ENCODE measurements at places on chromosomes 6 and 20. TPM values are rescaled to one million over a fixed set of nuclear protein-coding genes. Genes with fewer than 3 reads are reported as not detected.

- no peak for DNase-seq
These were observed 1.0 kb upstream of the HFE start for GRCh38 chr6:26086211-26086610.

DNA sequence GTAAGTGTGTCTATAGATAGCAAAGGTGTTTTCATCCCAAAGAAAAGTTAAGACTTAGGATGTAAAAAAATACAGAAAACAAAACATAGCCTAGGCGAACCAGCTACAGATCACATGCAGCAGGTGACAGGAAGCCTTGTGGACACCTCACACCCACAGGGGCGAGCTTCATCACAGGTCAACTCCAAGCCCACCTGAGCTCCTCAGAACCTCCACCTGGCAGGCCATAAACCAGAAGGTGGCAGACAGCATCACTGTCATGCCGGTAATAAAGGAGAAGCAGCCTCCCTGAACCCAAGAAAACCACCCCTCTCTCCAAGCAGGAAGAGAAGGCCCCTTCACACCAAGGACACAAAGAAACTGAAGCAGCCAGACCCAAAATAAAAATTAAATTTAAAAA lies 1.0 kb downstream of the RALGAPA2 start:
- DNase-seq: peak; percentile 37

GRCh38 chr20:16699293-16699692 lies 30.5 kb upstream of the SNRPB2 start:
- no peak for DNase-seq

DNA sequence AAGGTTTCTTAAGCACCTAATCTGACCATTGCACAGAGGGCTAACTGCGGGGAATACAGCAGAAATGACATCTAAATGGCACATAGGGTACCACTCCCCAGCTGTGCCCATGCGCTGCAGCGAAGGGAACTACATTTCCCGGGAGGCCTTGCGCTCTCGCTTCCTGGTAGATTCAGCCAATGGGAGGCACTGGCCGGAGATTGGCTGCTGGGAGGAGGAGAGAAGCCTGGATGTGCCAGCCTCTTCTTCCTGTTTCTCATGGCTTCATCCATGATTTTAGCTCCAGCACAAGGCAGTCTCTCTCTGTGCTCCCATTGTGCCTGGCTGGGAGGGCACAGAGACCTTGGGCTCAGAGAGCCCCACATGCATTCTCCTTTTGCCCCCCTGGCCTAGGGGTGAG lies 101.7 kb upstream of the FOXA2 start:
- no peak for DNase-seq

DNA sequence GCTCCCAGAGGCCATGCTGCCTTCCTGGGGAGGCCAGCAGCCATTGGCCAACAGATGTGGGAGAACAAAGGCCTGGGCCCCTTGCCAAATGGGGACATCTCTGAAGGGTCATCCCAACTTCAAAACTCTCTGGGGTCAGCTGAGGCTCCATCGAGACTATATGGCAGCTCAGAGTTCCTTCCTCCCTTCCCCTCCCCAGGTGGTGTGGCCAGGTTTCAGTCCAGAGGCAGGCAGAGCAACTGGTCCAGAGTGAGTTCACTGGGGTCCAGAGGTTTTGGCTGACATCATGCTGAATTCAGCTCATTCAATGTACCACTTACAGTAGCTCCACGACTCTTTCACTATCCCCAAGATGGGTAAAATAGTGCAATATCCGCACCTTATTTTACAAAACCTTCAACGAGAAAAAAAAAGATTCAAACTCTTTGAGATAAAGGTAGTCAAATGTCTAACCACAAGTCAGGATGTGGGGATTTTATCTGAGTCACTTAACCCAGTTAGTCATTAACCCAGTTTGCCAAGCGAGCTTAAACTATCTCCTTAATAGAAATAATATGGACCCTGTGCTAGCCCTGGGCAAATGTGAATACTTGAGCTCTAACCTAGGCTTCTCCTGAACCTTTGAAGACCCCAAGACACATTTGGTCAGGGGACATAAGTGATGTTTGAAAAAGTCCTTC lies 108.4 kb upstream of the PLEKHG1 start:
- no peak for DNase-seq

DNA sequence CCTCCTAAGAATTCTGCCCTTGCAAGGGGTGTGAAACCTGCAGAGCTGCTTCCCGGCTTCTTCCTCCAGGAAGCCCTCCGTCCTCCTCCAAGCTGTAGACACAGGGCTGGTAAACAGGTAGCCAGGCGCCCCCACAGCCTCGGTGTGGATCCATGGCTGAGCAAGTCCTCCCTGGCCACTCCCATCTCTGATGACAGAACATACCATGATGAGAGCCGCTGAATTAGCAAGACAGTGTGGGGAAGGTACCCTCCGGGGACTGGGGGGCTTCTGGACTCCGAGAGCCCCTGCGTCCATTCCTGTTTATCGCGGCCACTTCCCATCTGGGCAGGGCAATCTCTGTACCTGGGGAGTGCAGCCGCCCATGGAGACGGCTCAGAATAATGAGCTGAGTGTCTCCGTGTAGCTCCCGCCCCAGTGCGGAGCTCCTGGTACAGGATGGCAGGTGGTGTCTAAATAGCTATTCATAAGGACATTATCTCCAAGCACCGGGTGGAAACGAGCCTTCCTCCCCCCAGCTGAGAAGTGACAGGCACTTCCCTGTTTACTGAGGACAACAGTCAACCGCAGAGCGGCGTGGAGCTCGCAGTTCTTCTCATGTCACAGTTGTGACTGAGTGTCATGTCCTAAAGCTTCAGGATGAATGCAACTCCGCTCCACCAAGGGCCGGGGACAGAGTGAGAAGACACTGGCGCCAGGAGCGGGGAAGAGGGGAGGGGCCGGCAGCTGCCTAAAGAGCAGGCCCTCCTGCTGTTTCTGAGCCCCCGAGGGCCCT lies 22.7 kb upstream of the NTSR1 start:
- DNase-seq: no peak

DNA sequence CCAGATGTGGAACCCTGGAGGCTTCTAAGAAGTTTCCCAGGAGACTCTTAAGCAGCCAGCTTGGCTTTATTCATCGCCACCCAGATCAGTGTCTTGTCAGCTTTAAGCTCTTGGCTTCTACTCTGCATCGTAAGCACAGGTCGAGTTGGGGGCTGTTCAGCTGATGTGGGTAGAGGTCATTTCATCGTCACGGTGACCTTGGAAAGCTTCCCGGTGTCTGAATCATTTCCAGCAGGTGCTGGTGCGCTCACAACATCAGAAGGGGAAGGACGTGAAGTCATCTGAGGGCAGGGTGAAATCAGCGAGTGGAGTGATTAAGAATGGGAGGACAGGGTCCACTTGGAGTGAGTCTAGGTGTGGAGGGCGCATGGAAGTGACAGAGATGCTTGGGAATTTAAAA lies 112.6 kb downstream of the SASH1 start:
- DNase-seq: no peak

- no peak for DNase-seq
These were observed 85.6 kb upstream of the KHDRBS2 start for GRCh38 chr6:62371453-62372210.

- DNase-seq: no peak
These were observed 110.5 kb downstream of the IRF4 start for GRCh38 chr6:501891-502601.

DNA sequence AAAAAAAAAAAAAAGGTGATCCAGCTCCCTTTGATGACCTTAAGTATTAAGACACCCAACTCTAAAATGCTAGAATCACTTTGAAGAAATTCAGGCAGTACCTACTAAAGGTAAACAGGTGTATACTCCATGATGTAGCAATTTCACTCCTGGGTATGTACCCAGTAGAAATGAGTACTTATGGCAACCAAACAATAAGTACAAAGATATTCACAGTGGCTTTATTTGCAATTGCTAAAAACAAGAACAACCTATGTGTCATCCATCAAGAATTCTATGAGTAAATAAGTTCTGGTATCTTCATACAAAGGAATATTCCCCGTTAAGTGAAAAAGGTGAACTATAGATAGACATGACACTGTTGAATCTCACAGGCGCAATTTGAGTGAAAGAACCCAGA lies 29.4 kb downstream of the MDGA1 start:
- DNase-seq: no peak

TRIM10 gene
- not detected for total RNA-seq

DNA sequence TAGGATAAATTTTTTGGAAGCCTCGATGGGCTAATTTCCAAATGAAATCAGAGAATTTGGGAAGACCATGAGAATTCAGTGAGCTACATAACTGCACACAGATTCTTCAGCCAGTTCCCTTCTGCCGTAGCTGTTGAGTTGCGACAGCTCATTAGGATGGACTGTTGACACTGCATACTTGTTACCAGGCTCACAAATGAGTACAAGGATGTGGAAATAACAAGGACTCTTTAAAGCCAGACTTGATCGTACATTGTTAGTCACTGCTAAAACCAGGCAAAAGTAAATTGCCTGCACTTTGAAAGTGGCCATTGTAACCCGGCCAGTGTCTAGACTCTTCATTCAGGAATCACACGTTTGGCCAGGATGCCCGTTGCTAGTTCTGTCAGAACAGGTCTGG lies 37.0 kb downstream of the NDUFAF5 start:
- DNase-seq: no peak

DNA sequence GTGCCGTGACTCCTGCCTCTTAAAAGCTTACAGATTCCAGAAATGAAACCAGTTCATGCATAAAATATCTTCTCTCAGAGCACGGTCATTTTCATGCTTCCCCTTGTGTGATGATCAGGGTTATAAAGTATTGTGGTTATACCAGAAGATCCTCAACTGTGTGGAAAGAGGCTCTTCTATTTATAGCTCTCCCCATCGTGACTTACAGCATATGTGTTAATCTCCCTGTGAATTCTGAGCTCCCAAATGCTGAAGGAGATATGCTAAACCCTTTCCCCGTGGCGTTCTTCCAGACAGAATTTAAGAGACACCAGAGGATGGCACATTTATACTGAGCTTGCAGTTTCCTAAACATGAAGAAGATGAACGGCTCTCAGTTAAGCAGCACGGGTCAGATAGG lies 158.8 kb downstream of the CDH26 start:
- DNase-seq: no peak

C20orf202 gene
- total RNA-seq: not detected

TNF gene
- 2.5 TPM for total RNA-seq

SRSF12 gene
- not detected for total RNA-seq
